ENCODE measurements at places on chromosomes 5 and 9.

GRCh38 chr9:6538666-6539071 is 106.9 kb downstream of the GLDC start:
- DNase-seq = no peak

- DNase-seq = no peak
Observed at GRCh38 chr9:104227108-104227507, 133.0 kb downstream of the SMC2 start.

GRCh38 chr5:112878760-112879159 is 17.7 kb downstream of the SRP19 start:
- DNase-seq = peak; percentile 29

- DNase-seq = no peak
Observed at GRCh38 chr5:94872526-94872925, 254.1 kb downstream of the SLF1 start.
